Activated CD4-positive, alpha-beta T cell treated with anti-CD3 and anti-CD28 coated beads, Interleukin-2, Interleukin-6, amounts not matched to agents 100 ng/mL and 50 ng/mL, durations not matched to agents 16 hours and 8 hours (primary cell): ENCODE measurements at places on chromosomes 4 and X.

DNA sequence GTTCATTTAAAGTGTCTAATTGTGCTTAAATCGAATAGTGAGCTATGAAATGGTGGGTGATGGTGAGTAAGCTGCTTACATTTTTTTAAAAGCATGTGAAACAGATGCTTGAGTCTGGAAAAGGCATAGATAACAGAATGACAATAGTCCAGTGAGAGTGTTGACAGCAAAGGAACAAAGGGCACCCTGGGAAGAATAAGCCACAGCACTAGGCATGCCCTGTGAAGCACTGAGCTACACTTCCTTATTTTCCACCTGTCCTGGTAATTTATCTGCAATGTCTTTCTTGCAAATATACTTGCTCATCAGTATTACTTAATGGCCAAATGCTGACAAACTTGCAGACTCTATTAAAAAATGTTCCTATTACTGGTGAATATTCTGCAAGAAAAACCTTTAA is 168.7 kb downstream of the PRDM5 start:
- DNase-seq: no peak

GRCh38 chr4:30717208-30718020 is 2.8 kb upstream of the PCDH7 start:
- DNase-seq: peak; percentile 47

- peak; percentile 10 for DNase-seq
Observed at GRCh38 chrX:17082831-17083230, 136.4 kb downstream of the REPS2 start.

GRCh38 chr4:186144946-186145569 is 40.6 kb downstream of the FAM149A start:
- peak; percentile 23 for DNase-seq

GRCh38 chr4:84673475-84674240 is 90.7 kb downstream of the CDS1 start:
- no peak for DNase-seq

- no peak for DNase-seq
Observed at GRCh38 chrX:107744868-107745267, 30.7 kb downstream of the TSC22D3 start.

DNA sequence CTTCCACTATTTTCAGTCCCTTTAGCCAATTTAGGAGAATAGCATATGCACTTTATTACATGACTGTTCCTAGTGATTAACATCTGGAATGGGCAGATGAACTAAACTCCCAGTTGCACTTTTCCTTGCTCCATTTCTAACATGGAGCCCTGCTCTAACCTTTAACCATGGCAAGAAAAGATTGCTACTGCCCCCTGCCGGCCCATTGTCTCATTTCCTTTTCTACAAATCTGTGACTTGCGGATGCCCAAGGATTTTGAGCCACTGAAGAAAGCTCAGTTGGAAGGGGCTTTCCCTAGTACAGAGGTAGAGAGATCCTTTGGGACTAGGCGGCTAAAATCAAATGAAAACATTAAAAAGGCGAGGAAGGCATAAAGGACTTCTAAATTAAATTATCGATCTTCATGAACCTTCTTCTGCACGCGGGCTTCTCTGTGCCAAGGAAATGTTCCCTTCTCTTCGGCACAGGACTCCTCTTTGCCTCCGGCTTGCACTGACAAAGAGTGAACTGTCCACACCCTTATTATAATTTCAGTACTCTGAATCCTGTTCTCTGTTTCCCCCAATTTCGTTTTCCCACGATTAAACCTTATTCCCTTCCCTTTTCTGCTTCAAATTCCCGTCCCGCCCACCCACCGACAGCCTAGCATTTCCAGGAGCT is 577 bp upstream of the GLRA2 start:
- peak; percentile 74 for DNase-seq

DNA sequence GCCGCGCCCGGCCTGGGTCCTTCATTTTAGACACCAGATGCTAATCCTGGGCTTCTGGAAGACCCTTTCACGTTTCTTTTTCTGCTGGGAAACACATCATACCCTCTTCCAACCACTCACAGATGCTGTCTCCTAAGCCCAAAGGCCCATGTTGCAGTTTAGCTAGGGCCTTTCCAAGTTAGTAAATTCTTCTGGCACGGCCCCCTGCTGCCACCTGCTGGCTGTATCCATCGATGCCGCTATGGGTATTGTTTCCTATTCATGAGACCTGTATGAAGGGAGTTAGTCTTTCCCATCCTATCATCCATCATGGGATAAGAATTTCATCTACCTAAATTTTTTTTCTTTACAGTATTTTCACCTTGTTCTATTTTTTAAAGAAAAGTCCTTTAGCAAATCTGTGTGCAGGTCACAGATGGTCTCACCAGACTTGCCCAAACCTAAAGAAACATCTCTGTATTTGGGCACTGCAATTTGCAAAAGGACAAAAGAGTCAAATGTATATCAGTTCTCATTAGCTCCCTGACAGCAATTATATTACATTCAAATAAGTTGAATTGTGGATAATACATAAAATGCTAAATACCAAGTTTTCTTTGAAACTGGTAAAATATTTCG is 37.8 kb upstream of the SLC9A7 start:
- peak; percentile 82 for DNase-seq

DNA sequence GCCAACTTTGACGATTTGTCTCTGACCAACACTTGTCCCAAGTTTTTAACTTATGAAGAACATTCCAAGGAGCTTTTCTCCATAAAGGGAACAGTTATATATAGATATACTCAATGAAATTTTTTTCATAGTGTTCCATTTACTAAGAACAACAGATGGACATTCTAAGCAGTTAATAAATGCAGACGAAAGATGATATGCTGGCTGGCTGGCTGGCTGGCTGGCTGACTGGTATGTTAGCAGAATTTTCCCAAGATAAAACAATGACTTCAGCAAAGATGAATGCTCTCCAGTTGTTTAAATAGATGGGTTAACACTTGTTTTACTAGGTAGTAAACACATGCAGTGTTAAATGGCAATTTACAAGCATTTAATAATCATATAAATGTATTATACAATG is 62.2 kb downstream of the SPANXN3 start:
- no peak for DNase-seq

GRCh38 chrX:1390621-1391369 is 1.1 kb downstream of the SLC25A6 start:
- DNase-seq: no peak

- no peak for DNase-seq
Observed at GRCh38 chr4:121397941-121398601, 17.3 kb upstream of the QRFPR start.

DNA sequence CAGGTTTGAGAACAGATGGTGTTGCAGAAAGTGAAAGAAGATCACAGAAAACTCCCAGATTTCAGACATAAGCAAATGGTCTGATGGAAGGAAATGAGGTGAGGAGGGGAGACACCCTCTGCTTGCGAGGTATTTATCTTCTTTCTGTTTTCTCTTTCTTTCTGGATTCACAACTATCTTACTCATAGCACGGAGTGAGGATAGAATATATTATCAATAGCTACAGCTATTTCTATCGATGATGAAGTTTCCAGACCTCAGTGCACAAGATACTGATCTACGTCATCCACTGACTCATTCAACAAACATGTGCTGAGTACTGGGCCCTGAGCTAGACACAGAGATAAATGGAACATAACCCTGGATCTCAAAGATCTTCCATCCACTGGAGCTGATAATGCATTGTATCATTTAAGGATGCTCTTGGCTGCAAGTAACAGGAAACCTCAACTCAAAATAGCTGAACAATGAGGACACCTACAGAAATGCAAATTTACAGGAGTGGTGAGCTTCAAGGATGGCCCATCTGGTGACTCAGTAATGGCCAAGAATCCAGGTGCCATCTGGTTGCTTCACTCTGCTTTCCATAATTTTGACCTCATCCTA is 21.2 kb downstream of the SLC2A9 start:
- DNase-seq: peak; percentile 57

- no peak for DNase-seq
Observed at GRCh38 chrX:44514272-44514671, 28.4 kb downstream of the FUNDC1 start.

DNA sequence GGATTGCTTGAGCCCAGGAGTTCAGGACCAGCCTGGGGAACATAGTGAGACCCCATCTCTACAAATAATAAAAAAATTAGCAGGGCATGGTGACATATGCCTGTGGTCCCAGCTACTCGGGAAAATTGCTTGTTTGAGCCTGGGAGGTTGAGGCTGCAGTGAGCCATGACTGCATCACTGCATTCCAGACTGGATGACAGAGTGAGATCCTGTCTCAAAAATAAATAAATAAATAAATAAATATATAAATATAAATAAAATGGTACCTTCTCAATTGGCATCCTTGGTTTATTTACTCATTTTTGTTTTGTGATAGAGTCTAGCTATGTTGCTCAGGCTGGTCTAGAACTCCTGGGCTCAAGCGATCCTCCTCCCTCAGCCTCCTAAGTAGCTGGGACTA is 144.2 kb downstream of the CHRNA9 start:
- no peak for DNase-seq

- DNase-seq: no peak
Observed at GRCh38 chr4:8721621-8722020, 129.1 kb downstream of the CPZ start.

- DNase-seq: no peak
Observed at GRCh38 chrX:13468096-13468495, 101.3 kb upstream of the EGFL6 start.

DNA sequence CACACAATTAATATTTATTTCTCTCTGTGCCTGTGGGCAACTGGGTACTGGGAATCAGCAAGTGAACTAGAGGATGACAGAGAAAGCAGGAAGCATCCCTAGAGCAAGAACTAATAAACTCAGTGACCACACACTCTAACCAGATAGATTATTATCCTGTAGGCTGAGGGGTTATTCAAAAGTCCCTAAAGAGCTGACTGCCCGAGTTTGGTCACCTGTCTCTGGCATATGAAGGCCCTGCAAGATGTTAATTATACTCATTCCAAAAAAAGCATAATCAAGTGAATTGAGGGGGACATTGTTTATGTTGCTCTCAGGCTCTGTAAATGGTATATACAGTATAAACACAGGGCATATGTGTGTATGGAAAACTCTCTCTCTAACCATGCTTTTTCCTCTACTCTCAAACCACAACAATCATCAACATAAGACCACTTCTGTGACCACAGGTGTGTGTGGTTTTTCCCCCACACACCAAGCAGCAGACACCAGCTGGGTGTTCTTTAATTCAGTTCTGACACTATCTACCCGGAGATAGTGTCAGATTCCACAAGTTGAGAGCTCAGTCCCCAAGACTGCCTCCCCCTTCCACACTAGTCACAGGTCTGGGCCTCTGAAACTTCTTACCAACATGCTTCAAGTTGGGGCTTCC is 6.2 kb upstream of the HPSE start:
- DNase-seq: peak; percentile 65

DNA sequence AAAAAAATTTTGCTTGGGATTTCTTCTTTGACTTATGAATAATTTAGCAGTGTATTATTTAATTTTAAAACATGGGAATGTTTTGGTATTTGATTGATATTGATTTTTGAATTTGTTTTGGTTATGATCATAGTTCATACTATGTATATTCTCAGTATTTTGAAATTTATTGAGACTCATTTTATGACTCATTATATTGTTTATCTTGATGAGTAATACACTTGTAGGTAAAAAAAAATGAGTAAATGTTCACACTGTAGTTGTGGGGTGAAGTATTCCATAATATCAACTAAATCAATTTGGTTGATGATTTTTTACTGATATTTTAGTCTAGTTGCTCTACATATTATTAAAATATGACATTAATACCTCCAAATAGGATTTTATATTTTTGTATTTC is 1142.2 kb downstream of the ADGRL3 start:
- no peak for DNase-seq

- DNase-seq: peak; percentile 6
Observed at GRCh38 chr4:152065545-152065944, 304.7 kb upstream of the GATB start.

GRCh38 chr4:127783026-127783769 is 1.1 kb downstream of the HSPA4L start:
- DNase-seq: no peak

DNA sequence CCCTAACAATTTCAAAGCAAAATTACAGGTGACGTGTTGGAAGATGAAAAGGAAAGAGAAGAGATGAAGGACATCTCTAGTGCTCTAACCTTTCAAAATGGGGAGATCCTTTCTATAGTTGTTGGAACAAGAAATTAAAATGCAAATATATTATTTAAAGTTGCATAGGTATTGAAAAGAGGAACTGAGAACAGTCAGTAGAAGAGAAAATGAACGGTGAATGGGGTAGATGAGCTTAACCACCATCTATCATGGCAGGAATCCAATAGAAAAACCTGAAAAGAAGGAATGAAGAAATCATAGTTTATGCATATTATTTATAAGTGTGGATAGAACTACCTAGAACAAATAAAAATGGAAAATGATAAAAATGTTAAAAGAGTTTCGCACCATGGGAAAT is 42.0 kb downstream of the ANXA5 start:
- DNase-seq: no peak

GRCh38 chr4:168725930-168726329 is 229.1 kb downstream of the PALLD start:
- no peak for DNase-seq

DNA sequence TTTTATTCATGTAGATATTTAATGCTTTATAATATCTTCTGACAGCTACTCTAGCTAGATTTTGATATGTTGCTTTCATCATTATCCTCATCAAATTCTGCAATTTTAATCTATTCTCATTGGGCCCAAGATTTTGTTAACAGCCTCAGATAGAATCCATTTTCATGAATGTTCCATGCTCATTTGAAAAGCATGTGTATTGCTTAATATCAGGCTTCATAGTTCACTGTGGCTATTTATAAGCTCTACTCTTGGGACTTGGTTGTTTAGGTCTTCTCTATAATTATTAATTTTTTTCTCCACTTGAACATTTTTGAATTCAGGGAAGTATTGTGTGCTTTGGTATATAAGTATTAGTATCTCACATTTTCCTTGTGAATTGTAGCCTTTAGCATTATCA is 41.8 kb downstream of the RAB40A start:
- DNase-seq: no peak

DNA sequence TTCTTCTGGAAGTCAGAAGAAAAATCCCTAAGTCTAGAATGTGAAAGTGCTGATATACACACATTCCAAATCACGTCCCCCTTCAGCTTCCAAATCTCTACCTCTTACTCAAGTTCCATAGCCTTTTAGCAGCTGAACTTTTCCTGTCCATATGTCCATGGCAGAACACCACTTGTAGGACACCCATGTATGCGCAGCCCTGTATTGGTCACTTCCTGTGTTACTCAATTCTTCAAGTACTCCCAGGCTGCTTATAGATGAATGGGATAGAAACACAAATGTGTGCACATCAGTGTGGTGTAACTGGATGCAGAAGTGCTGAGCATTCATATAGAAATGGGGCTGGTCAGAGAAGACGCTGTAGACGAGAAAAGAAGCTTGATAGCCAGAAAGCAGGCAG is 18.8 kb downstream of the SRPX2 start:
- no peak for DNase-seq

GRCh38 chr4:152988721-152989553 is 52.8 kb downstream of the FHDC1 start:
- no peak for DNase-seq

DNA sequence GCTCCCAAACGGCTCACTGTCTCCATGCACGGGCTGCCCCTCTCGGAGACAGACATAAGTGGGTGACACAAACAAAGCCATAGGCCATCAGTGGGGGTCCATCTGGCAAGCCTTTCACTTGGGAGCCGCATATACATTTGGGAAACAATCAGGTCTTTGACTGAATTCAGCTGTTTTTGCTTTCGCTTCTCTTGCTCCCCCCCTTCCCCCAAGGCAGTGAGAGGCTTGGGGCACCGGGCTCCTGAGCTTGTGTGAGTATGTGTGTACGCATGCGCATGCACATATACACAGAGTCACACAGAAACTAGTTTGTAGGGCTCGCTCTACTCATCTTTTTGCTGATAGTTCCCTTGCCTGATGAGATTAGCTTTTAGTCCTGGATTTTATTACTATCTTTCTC is 284.4 kb downstream of the AFF2 start:
- no peak for DNase-seq
